GM19239 (cell line): ENCODE measurements at places on chromosomes 2 and 18.

- DNase-seq: peak; percentile 67
Observed at GRCh38 chr2:30336978-30337841, 105.9 kb downstream of the LBH start.

GRCh38 chr2:140808820-140809219 lies 1322.0 kb downstream of the LRP1B start:
- no peak for DNase-seq

DNA sequence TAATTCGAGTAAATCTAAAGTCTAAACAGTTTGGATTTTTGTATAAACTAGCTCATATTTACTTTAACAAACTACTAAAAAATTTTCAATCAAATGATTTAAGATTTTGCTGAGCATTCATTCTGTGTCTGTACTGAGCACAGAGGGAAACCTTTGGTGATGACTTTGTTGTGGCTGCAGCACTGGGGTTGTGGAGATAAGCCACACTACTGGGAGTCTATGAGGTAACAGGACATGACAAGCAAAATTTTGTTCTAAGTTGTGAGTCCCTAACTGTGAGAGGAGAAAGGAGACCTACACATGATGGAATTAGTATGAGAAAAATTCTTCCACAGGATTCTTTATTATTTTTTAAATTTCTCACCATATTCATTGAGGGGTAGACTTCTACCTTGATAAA lies 933.7 kb upstream of the LRATD1 start:
- no peak for DNase-seq

GRCh38 chr2:19051203-19051831 lies 307.1 kb downstream of the OSR1 start:
- no peak for DNase-seq

GRCh38 chr18:3329471-3329870 lies 67.5 kb downstream of the MYL12B start:
- DNase-seq: no peak
